H9 (cell line): ENCODE measurements at places on chromosomes 5 and 9. TPM values are rescaled to one million over a fixed set of nuclear protein-coding genes. Genes with fewer than 3 reads are reported as not detected.
A peak's percentile ranks its signal among the peaks of the same experiment; 100 is the strongest.

Gene IFNA2
- total RNA-seq, result not detected in 2 replicates

Gene CTSL
- total RNA-seq, result 28.9 and 33.4 TPM in 2 replicates

Gene DEPDC1B
- 49.0 and 51.4 TPM in 2 replicates for total RNA-seq

Gene HAPLN1
- total RNA-seq, result 0.22 and 0.72 TPM in 2 replicates

Gene PCDHGA1
- 0.63 and 0.72 TPM in 2 replicates for total RNA-seq

Gene C8G
- total RNA-seq, result 0.96 and 1.3 TPM in 2 replicates

Gene FASTKD3
- 15.0 and 16.3 TPM in 2 replicates for total RNA-seq

Gene SPINK4
- total RNA-seq, result not detected in 2 replicates

Gene SLC25A25
- total RNA-seq, result 16.0 and 16.9 TPM in 2 replicates

Gene APBA1
- 1.7 and 1.8 TPM in 2 replicates for total RNA-seq

DNA sequence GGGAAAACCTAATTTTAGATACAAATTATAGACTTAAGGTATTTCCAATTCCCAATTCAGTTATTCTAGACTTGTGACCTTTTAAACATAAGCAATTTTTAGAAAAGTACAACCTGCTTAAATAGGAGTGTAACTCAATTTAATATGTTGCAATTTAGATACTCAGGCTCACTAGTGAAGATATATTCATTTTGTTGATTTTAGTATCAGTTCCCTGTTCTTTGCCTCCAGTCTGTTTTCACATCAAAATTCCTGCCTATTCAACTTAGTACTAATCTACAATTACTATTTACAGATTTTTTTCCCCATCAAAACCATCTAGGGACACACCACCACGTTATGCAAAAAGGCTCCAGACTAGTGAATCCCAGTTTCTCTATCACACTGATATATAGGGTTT, 30.4 kb downstream of the PWWP2A start:
- no peak for DNase-seq

DNA sequence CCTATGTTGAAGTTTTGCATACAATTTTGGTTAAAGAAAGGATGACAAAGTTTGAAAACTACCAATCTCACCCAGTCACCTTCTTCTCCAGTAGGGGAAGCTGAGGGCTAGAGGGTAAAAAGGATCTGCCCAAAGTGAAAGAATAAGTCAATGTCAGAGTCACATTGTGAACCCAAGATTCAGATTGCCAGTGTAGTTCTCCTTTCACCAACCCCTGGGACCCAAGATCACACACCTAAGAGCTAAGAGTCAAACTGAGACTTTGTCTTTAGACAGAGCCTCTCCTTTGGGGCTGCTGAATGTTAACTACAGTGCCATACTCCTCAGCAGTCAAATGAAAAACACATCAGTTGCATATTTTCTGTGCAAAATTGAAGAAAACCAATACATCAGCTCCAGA, 210.6 kb downstream of the ATP10B start:
- no peak for DNase-seq

DNA sequence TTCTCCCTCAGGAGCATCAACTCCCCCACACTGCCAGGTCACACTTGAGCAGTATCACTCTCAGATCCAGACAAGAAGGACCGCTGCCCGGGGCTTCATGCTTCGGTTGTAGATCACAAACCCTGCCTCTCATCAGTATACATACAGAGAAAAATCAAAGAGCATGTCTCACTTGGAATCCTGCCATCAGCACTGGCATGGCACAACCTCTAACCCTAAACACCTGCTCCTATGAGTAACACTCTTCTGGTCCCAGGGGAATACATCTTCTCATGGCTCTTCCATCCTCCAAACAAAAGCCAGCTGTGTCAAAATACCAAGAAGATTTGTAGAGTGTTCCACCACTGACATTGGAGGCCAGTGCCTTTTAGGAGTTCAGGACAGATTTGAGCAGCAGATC, 84.8 kb upstream of the MIER3 start:
- no peak for DNase-seq

DNA sequence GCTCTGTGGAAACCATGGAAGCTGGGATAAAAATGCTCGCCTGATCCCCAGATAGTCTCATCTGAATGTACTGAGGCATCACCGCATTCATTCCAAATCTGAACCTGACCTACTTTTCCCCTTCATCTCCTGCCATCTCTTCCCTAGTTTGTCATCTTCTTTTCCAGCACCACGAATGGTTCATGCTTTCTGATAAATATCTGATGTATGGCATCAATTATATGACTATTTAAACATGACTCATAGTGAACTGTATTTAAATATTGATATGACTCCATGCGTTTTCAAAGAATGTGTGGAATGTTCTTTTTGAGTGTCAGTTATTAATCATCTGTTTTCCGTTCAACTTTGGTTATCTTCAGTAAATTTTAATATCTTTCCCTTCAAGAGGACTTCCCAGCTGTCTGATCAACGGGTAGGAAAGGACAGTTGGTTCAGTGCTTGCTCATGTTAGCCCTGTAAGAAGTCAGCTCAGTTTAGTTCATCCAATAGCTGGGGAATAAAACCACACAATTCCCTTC, 21.1 kb downstream of the BASP1 start:
- no peak for DNase-seq

DNA sequence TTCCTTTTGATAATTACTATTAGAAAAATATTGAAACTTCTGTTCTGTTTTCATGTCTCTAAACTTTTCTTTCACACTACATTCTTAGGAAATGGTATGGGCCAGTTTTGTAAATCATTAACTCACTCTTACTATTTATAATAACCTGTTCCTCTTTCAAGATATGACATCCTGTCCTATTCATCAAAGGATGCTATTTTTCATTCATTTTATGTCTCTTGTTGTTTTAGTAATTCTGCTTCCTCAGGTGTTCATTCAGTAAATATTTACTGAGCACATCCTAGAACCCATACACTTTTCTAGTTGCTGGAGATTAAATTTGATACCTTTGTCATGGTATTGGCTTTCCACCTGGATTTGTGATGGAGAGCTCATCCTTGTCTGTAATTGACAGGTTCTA, 58.0 kb downstream of the GDA start:
- DNase-seq, result no peak

GRCh38 chr9:16202914-16203728, 650.3 kb downstream of the CCDC171 start:
- no peak for DNase-seq

DNA sequence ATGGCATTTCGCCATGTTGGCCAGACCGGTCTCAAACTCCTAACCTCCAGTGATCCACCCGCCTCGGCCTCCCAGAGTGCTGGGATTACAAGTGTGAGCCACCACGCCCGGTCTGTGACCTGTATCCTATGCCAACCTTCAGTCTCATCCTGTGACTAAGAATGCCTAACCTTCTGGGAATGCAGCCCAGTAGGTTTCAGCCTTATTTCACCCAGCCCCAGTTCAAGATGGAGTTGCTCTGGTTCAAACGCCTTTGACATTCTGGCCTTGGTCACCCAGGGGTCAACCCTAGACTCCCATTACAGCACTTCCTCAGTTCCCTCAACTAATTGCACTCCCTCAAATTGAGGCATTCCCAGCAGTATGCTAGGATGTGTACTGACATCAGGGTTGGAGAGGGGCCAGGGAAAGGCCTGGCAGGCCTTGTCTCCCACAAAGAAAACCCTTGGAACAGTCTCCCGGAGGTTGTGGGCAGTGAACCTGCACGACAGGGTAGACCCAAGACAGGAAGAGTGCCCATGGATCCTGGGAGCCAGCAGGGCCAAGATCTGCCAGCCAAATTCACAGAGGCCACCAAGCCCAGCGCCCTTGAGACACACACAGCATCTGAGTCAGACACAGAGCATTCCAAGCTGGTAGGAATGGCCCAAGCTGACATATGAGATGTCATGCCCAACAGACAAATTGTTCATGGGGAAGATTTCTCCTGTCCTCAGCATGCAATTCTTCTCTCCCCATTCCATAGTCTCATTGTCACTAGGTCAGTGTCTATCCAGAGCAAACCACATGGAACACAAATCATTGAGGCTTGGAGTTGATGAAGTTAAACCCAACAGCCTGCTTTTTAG, 24.9 kb upstream of the SMU1 start:
- DNase-seq, result no peak

- no peak for DNase-seq
These were observed 352.7 kb upstream of the GRAMD2B start for GRCh38 chr5:126070481-126070880.

DNA sequence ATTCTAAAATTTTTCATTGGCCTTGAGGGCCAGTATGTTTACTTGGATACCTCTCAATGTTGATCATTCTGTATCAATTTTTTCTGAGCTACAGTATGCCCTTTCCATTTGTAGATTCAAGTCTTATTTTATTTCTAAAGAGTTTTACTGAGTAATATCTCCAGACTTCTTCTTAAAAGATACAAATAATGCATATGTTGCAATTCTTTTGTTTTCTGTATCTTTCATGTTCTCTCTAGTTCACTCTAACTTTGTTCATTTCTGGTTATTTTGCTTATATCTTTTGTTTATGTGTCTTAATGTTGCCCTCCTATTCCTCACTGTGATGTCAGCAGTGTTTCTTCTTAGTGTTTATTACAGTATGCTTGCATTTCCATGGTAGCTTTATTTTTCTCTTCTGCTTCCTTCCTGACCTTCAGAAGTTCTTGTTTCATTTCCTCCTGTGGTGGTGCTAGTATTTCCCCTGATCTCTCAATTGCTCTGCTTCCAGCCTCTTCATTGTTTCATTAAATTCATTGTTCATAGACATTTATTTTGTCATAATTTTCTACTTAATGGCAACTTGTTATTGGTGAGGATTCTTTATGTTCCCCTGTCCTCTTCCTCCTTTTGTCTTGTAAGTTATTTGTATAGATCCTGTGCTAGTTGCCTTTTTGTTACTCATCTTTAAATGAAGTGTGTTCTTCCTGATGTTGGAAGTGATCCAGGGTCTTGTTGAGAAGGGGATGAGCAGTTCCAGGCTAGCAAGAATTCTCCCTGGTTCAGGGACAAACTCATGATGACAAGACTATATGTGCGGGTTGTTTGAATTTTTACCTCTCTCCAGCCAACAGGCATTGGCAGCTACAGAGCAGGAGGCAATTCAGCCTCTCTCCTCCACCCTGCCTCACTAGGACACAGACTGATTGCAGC, 160.8 kb downstream of the DEPDC1B start:
- DNase-seq, result no peak

DNA sequence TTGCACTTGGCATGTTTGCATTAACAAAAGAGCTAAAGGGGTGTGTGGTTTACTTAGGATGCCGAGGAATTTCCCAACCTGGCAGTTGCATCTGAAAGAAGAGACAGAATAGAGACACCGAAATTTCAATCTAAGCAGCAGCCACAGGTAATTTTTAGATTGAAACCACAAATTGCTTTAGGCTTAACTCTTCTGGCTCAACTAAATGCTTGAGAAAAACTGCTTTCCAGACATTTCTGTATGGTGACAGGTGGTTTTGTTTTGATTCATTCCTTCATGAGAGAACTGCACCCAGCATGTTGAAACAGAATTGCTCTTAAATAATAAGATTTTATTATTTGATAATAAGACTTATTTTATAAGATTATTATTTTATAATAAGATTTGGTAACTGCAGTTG, 21.5 kb downstream of the SECISBP2 start:
- no peak for DNase-seq

DNA sequence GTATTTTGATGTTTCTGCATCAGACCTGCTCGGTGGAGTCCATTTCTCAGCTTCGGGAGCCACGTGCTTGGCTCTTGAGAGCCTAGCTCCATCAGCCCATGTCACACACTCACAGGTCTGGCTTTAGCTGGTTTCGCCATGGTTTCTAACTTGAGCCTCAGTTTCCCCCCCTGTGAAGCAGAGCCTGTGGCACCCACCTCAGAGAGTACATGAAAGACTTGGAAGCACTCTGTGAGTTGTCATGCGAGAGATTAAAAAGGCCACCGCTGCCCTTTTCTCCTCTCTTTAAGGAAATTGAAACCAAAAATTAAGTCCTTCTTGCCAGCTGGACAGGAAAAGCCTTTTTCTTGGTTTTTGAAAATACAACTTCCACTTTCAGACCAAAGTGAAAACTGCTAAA, 8.8 kb downstream of the TENT4A start:
- no peak for DNase-seq

- no peak for DNase-seq
These were observed 110.5 kb upstream of the MAP1B start for GRCh38 chr5:71996789-71997188.

DNA sequence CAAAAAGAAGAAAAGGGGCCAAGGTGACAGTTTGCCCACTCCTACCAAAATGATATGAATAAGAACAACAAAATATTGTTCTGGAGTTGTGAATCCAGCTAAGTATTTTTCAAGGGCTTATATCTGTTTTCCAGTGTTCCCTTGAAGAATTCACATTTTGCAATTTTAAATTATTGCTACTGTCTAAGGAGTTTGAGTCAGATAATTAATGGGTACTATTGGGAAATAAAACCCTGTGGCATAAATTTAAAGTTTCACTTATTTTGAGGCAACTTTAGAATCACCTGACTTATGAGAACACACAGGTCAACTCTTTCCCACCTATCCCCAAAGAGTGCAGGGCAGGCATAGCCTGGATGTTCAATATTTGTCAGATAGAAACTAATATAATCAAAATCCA, 188.0 kb upstream of the GHR start:
- no peak for DNase-seq

DNA sequence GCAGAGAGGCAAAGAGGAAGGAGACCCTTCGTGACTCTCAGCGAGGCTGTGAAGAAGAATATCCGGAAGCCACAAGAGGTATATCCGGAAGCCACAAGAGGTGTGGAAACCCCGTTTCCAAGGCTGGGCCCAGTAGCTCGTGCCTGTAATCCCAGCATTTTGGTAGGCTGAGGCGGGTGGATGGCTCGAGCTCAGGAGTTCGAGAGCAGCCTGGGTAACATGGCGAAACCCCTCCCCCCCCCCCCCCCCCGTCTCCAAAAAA, 612 bp upstream of the BBLN start:
- no peak for DNase-seq

- no peak for DNase-seq
These were observed 80.1 kb downstream of the EFNA5 start for GRCh38 chr5:107590686-107591085.

DNA sequence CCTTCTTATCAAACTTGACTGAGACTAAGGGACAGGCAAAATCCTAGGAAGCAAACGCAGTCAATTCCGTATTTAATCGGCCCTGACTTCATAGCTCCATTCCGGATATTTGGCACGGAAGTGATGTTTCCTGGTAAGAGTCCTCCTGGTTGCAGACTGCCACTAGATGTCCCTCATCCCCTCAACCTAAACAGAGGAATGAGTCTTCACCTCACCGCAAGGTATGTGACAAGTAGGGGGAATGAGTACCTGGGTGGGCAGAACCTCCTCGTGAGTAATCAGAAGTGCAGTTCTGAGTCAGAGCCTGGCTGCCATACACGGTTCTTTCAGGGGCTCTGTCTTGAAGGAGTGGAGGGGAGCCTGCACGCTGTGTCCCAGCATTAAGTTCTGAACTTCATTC, 173.6 kb downstream of the MUSK start:
- peak; percentile 36 for DNase-seq

GRCh38 chr5:111256128-111256527, 31.9 kb downstream of the CAMK4 start:
- no peak for DNase-seq

- no peak for DNase-seq
These were observed 9.1 kb upstream of the SYNPO start for GRCh38 chr5:150631326-150631701.
